ENCODE measurements at places on chromosomes 2 and 18.

DNA sequence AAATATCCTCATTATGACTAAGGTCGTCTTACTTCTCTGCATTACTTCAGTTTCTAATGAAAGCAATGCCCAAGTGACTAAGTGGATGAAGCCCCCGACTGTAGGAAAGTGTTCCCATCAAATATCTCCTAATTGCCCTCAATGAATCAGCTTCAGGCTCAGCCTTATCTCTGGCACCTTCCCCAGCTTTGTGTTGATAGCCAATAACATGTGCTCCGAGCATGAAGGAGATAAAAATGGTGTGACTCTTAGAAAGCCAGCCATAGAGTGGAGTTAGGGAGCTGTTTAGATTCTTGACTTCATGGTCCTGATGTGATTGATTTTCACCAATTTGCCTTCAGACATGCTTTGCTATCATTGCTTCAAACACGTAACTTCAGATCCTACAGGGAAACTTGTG, 339.2 kb upstream of the NRP2 start:
- no peak for DNase-seq

- no peak for DNase-seq
Observed at GRCh38 chr18:79799619-79800370, 2.1 kb downstream of the KCNG2 start.

DNA sequence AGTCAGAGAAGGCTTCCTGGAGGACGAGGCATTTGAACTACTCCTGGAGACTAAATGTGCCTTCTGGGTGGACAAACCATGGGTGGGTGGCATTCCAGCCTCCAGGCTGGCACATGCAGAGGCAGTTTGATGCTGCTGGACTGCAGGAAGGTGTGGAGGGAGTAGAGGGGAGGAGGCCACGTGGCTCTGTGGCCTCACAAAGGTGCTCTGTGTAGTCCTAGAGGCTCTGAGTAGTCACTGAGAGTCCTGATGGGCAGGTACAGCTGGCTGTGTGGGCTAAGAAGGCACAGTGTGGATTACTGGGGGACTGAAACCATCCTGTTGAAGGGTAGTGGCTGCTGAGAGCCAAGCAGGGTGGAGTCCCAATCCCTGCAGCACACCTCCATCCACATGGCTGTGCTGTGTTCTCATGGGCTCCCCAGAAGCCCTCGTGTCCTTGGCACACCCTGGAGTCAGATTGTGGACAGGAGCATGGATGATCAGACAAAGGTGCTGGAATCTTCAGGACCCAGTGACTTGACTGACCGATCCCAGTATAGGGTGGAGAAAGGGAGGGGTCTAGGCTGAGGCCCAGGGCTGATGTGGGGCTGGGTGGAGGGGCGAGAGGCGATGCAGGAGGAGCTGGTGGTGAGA, 87.4 kb upstream of the HS6ST1 start:
- DNase-seq, result no peak

DNA sequence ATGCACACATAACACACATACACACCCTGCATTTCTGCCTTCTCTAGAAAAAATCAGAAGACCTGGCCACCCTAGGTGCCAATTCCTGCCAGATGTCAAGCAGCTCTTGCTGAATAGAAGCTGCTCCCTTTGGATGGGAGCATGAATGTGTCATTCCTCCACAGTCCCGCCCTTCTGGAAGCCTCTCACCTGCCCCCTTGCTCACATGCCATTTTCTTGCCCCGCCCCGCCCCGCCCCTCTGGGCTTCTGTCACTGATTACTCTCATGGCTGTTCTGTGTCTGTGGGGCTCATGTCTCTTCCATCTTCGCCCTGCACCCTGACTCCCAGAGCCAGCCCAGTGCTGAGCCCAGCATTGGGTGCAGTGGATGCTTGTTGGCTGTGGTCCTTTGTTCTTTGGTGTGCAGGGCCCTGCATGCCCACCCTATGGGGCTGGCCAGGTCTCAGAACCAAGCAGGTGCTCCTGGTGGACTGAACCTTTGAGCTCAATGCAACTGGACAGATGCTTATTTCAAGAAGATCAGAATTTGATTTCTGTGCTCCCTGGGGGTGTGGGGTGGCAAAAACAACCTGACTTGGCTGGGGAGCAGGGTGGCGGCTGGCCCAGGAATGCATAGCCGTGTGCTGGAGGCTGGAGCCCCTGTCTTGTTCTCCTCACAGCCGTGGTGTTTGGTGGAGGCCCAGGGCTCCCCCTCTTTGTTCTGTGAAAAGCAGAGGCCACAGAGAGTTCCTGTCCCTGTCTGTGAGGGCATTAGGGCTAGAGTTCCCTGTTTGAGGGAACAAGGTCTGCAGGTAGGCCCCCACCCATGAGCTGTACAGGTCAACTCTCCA, 140.6 kb upstream of the GLI2 start:
- no peak for DNase-seq

DNA sequence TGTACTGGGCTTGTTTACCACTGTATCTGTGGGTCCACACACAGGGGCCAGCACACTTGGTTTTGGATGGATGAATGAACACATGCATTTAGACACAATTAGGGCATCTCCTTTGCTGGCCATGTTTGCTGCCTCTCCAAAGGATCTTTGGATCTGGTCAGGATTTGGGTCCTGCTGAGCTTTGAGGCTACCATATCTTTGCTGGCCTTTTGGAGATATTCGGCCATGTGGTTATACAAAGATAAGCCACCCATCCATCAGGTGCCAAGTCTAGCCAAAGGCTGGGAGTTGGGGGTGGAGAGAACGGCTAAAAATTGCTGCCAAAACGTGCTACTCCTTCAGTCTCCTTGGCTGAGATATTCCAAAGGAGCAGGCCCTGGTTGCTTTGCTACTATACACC, 18.2 kb upstream of the FZD7 start:
- no peak for DNase-seq

DNA sequence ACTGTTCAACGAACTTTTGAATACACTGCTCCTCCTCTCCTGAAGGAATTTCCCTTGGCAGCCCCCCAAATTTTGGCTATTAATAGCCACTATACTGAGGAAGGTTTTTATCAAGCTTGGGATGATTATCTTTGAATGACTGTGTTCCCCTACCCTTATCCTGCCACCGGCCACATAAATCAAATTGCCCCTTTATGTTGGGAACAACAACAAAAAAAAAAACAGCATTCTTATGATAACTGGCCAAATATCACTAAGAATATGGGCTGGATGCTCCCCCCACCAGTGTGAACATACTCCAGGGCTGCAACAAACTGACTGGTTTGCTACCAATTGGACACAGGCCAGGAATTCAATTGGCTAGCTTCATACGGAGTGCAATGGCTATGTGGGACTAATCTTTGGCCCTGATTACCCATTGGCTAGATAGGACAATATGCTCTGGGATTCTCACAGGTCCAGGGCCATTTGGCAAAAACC, 20.6 kb downstream of the DUSP11 start:
- no peak for DNase-seq

DNA sequence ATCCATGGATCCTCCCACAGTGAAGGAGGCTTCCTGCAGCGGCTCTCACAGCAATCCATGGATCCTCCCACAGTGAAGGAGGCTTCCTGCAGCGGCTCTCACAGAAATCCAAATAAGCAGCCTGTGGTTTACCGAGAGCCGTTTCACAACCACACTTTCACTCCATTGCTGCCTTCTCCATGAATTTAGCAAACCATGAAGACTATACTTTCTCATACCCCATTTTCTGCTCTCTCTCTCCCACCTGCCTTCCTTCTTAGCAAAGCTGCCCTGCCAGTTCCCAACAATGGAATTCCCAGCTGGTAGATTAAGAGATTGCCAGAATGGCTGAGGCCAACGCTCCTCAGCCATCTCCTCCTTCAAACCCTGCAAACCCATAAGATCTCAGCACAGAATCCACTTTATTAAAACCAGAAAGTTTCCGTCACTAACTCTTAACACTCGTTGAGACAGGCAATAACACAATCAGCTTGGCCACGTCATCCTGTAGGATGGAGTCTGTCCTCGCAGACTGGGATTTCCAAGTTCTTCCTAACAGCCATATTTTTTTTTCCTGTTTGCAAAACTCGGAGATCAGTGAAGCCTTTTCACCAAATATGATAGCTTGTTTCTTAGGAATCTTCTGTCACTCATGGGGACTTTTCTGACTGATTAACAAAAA, 162.2 kb downstream of the PXDN start:
- DNase-seq, result no peak

DNA sequence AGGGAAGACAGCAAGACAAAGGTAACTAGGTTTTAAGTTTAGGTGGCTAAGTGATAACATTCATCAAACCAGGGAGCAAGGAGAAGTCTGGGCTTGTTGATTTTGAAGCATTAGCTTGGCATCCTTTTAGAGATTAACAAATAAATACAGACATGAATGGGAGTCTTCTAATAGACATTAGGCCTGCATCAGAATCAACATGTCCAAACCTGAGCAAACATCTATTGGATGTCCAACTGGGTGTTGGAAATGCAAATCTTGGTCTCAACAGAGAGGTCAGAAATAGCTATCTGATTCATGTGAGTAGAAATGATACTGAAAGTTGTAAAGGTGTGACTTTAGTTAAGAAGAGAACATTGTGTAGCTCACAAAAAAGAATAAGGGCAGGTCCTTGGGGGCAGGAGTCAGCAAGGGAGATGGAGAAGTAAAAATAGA, 85.5 kb upstream of the RND3 start:
- DNase-seq, result no peak

- DNase-seq, result no peak
Observed at GRCh38 chr2:216807857-216808272, 52.0 kb downstream of the TNP1 start.

DNA sequence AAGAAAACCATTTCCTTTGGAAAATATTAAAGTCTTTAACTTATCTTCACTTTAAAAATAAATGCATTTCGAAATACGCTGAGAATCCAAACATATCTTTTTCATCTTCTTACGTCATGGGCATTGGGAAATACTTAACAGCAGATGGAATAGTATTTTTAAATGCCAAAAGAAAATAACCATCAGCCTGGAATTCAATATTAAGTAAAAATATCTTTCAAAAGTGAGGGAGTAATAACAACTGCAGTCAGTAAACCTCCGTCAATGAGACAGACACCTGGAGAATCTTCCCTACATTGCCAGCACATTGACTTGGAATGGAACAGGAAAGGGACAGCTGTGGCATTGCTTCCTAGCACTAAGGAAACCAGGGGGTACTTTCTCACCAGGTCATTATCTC, 290.4 kb upstream of the TNP1 start:
- no peak for DNase-seq

GRCh38 chr18:7307526-7307925, 76.6 kb downstream of the LRRC30 start:
- no peak for DNase-seq

- no peak for DNase-seq
Observed at GRCh38 chr18:26999797-27000196, 134.3 kb upstream of the AQP4 start.

DNA sequence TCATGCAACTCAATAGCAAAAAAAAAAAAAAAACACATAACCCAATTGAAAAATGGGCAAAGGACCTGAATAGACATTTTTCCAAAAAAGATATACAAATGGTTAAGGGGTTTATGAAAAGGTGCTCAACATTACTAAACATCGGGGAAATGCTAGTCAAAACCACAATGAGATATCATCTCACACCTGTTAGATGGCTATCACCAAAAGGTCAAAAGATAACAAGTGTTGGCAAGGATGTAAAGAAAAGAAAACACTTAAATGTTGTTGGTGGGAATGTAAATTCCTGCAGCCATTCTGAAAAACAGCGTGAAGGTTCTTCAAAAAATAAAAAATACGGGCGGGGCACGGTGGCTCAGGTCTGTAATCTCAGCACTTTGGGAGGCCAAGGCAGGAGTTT, 112.4 kb upstream of the CAB39 start:
- no peak for DNase-seq

- DNase-seq, result no peak
Observed at GRCh38 chr2:55995211-55995610, 71.6 kb upstream of the EFEMP1 start.

DNA sequence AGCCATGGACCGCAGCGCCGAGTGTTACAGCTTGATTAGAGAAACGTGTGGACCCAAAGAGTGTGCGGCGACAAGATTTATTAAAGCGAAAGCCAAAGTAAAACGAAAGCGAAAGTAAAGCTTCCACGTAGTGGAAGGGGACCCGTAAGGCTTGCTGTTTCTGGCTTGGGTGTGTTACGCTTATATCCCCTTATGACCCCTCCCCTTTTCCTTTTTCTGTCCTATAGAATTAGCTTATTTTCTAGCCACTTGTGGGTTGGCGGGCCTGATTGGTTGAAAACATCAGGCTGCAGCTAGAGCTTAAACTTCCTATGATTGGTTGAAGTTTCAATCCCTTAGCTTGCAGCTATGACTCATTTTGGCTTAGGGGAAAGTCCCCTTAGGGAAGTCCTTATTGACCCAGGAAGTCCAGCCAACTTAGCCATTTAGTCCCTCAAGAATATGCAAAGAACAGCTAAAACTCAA, 969.7 kb downstream of the DCDC2C start:
- no peak for DNase-seq

GRCh38 chr2:207038299-207038698, 99.0 kb downstream of the CPO start:
- no peak for DNase-seq

DNA sequence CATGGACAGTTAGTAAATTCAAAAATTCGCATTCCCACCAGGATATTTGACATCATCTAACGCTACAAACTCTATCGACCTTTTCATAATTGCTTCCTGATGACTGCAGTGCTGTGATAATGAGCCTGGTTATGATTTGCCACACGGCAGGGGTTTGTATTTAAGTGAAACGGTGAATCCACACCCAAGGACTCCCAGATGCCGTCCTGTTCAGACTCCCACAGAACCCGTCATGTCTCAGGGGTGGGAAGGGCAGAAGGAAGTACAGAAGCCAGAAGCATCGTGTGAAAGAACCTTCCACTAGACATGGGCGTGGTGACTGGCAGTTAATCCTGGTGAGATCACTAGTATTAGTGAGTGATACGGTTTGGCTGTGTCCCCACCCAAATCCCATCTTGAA, 91.2 kb upstream of the TMEM18 start:
- DNase-seq, result no peak

DNA sequence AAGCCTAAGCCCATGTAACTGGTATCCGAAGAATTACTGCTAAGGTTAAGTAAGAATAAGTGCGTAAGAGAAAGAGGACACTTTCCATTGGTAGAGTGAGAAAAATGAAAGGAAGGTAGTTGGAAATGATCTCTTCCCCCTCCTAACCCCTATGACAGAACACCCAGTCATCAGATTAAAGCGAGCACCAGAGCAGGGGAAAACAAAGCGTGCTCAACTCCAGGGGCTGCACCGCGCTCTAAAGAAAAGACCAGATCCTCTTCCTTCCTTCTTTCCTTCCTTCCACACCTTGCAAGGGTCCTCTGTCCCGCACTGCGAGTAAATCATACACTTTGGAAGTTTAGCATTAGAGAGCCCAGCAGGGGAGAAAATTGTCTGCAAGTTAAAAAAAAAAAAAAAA, 971 bp upstream of the CDH7 start:
- DNase-seq, result no peak

DNA sequence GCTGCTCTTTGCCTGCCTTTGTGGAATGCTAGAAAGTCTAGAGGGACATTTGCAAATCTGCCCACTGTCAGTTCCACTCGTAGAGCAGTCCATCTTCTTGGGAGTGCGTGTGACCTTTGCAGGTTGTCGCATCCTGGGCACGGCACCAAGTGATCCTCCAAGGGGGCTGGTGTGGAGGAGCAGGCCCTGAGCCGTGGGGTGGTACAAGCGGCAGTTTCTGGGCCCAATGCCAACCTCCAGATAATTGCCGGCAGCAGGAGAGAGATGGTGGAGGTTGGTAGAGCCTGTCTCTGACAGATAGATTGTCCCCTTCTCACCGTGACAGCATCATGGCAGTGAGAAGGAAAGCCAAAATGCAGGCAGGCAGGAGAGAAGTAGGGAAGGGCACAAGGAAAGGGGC, 150.7 kb upstream of the SLC14A2 start:
- DNase-seq, result no peak
